Esophagus squamous epithelium (tissue), 5 donors: ENCODE measurements at places on chromosomes 6 and 20.

- no peak for DNase-seq
These were observed 11.1 kb upstream of the SERINC3 start for GRCh38 chr20:44532981-44533331.

GRCh38 chr6:3518356-3519190 lies 61.7 kb upstream of the SLC22A23 start:
- no peak for DNase-seq

DNA sequence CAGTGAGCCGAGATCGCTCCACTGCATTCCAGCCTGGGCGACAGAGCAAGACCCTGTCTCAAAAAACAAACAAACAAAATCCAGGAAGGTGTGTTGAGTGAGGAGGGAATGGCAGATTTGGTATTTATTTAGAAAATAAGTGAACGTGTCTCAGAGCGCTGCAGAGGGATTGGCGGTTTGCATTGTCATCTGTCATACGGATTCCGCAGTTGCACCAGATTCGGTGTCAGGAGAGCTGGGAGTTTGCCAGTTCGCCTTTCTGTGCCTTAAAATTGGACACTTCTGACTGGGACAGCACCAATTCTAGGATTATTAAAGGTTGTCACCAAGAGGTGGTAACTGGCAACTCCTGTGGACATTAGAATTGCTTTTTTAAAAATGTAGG lies 912 bp downstream of the SNRNP48 start:
- no peak for DNase-seq

- DNase-seq = no peak
These were observed 190.4 kb upstream of the ARG1 start for GRCh38 chr6:131382631-131383030.

GRCh38 chr6:39078695-39079094 lies 30.1 kb downstream of the GLP1R start:
- no peak for DNase-seq

- DNase-seq = no peak
These were observed 30.6 kb upstream of the ZBTB24 start for GRCh38 chr6:109513571-109514071.

DNA sequence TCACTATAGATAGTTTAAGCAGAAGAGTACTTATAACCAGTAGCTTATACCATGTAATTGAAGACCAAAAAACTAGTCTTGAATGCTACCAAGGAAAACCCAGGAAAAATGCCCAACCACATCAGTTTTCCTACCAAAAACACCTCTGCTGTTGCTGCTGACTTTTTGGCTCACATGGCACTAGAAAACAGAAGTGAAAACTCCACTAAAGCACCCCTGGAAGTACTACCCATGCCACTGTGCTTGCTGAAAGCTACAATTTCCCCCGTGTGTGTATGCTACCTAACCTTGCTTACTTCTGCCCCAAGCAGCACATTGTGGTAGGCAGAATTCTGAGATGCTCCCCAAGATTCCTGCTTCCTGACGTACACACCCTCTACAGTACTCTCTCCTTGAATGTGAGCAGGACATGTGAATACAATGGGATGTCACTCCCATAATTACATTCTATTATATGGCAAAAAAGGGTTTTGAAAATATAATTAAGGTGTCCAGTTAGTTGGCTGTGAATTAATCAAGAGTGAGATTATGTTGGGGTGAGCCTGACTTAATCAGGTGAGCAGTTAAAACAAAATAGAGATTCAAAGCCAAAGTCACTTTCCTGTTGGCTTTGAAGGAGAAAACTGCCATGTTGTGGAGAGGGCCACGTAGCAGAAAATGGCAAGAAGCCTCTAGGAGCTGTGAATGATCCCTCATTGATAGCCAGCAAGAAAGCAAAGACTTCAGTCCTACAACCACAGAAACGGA lies 209.8 kb upstream of the MARCKS start:
- no peak for DNase-seq

DNA sequence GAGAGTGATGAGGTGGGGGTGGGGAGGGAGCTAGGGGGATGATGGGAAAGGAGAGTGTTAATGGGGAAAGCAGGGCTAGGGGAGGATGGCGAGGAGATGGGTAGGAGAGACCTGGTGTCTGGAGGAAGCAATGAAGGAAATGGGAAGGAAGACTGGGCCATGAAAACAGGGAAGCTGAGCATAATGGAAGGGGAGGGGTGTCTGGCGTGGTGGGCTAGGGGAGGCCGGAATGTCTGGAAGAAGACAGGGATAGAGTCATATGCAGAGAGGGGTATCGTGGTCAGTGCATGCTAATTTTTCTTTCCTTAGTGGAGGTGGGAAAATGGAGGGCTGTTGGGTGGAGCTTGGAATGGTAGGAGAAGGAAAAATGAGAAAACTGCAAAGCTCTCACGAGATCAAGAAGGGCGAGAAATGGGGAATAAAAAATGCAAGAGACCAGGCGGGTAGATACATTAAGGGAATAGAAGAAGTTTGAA lies 423 bp downstream of the KLHDC3 start:
- DNase-seq = no peak

- no peak for DNase-seq
These were observed 6.3 kb downstream of the GABRR2 start for GRCh38 chr6:89308525-89309395.

- no peak for DNase-seq
These were observed 183.0 kb downstream of the THBS2 start for GRCh38 chr6:169070506-169071176.

DNA sequence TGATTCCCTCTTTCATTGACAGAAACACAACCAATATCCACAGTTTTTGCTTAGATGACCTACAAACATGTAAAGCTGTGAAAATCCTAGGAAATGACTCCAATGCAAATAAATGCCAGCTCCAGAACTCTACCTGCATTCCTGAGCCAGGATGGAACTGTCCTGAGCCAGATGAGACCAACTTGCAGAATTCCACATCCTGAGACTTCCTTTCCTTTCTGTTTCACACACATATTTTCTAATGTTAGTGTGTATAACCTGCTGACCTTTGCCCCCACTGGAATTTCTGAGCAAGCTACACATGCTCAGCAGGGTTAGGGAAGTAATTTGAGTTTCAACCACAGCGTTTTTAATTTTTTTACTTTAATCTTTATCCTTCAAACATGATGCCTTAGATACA lies 69.6 kb upstream of the ADGRF1 start:
- no peak for DNase-seq

- DNase-seq = no peak
These were observed 677.4 kb upstream of the CHD6 start for GRCh38 chr20:42295592-42295991.

- DNase-seq = no peak
These were observed 3.6 kb upstream of the ABHD12 start for GRCh38 chr20:25394276-25394675.

DNA sequence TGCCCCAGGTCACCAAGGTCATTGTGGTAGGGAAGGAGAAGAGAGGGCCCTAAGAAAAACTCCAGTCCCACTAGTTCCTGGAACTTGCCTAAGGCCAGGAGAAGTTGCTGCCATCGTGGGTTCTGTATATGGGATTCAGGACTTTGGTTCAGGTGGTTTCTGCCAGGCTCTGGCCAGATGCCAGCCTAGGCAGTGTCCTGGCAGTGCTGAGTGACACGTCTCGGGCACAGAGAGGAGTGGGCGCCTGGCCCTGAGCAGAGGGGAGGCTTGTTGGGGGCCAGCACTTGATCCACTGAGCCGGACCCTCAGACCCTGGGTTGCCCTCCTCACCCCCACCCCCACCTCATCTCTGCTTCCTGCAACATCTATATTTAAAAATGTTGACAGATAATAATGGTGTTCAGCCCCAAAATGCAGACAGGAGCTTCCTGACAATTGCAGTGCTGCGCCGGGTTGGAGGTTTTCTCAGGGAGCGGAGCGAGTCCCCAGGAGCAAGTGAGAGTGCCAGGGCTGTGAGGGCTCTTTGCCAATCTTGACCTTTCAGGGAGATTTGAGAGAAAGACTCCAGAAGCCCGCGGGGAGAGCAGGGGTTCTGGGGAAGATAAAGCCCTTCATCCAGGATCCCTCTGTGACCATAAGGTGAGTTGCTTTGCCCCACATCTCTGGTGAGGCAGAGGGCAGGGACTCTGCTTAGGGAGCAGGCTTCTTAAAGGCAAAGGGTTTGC lies 71.9 kb downstream of the PHACTR3 start:
- DNase-seq = no peak

DNA sequence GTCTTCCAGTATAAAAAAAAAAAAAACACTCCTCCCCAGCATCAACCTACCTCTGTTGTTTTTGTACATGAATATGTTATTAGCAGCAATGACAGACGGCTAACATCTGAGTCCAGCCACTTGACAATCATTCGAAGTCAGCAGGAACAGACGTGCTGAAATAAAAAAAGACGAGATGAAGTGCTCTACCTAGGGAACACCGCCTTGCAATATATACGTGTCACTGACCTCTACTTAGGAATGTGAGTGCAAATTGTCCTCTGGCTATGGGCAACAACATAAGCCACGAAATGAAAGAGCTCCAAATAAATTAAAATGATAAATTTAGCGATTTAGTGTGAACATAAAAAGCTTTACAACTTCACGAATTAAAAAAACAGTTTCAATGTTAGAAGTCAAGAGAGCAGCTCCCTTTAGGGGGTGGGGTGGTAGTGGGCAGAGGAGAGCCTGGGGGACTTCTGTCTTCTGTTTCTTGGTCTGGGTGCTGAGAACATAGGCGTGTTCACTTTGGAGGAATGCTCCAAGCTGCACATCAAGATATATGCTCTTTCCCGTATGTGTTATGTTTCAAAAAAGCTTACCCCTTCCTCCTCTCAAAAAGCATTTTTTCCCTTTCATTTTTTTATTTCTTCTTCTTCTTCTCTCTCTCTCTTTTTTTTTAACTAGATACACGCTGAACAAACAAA lies 23.3 kb downstream of the EDN1 start:
- no peak for DNase-seq

DNA sequence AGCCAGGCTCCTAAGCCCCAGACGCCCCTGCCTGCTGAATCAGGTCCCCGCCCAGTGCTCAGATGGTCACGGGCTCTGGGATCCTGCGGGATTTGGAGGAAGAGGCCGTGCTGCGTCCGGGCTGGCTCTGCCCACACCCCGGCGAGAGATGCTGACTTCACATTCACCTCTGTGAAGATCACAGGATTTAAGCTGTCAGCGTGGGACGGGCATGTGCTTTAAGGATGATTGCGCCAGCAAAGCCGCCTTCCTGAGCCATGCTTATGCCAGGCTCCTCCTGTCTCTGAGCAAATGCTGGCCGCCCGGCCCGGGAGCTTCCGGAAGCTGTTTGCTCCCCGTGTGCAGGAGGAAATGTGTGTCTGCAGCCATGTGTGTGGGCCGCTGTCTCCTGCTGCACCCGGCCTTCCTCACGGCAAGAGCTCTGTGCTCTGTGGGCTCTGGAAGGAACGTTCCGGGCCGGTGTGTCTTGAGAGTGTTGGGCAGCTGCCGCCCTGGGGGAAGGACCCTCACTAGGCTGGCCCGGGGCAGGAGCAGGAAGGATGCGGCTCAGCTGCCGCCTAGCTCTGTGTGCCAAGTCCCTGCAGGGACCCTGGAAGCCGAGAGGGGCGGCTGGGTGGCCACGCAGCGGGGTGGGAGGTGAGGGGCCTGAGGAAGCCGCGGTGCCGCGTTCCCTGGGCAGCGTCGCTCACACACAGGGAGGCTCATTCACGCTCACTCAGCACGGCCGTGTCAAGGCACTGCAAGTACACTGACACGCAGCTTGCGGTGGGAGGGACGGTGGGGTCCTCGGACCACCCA lies 19.0 kb upstream of the BHLHE23 start:
- no peak for DNase-seq

DNA sequence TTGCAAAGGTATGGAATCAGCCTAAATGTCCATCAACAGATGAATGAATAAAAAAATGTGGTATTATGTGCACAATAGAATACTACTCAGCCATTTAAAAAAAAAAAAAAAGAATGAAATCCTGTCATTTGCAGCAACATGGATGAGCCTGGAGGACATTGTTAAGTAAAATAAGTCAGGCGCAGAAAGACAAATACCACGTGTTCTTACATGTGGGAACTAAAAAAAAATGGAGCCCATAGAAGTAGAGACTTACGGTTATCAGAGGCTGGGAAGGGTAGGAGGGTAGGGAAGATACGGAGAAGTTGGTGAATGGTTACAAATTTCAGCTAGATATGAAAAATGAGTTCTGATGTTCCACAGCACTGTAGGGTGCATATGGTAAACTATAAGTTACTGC lies 97.2 kb upstream of the SIRPG start:
- DNase-seq = no peak

GRCh38 chr6:41836660-41837052 lies 49.2 kb downstream of the TOMM6 start:
- no peak for DNase-seq

DNA sequence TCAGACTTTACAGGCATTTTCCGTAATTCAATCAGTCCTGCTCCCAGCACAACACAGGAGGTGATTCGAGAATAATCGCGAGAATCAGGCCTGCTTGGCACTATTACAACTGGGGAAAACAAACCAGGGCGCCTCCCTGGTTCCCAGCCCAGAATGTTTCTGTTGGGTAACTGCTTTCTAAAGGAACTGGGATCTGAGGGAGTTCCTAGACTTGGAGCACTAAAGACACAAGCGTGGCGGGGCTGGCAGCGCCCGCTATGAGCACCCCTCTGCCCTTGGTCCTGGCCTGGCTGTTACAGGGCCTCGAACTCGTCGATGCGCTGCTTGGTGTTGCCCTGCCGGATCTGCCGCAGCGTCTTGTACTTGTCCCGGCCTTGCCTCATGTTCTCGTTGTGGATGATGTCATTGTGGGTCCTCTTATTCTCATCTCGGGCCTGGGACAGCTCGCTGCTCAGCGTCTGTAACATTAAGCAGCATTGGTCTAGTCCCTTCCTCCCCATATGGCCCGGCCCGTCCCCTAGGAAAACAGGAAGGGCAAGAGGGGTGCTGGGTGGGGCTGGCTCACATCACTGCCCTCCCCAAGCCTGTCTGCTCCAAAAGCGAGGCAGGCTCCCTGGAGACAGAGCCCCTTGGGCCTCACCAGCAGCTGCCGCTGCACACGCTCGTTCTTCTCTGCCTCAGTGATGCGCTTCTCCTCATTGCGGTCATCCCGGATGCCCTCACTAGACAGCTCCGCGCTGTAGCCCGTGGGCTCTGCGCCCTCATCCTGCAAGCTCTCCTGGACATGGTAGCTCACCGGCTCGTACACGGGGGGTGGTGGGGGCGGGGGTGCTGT lies 52.3 kb downstream of the EZR start:
- no peak for DNase-seq

DNA sequence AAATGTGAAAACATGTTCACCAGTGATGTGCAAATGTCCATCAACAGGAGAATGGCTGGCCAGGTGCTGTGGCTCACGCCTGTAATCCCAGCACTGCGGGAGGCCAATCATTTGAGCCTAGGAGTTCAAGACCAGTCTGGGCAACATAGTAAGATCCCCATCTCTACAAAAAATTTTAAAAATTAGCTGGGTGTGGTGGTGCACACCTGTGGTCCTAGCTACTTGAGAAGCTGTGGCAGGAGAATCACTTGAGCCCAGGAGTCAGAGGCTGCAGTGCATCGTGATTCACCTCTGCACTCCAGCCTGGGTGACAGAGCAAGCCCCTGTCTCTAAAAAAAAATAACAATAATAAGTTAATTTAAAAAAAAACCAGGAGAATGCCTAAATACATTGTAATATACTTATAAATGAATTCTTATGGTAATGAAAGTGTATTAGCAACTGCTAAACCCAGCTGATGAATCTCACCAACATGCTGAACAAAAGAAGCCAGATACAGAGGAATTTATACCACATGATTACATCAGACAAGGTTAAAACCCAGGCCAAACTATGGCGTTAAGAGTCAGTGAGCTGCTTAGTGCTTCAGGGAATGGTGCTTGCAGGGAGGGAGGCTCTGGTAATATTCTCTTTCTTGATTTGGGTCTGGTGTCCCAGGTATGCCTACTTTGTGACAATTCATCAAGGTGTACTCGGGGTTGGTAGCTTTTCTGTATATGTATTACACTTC lies 36.4 kb downstream of the RPP40 start:
- DNase-seq = no peak

GRCh38 chr6:66128656-66129055 lies 421.6 kb upstream of the EYS start:
- no peak for DNase-seq
